ENCODE measurements at places on chromosomes 16 and 17. TPM values are rescaled to one million over a fixed set of nuclear protein-coding genes. Genes with fewer than 3 reads are reported as not detected.

DNA sequence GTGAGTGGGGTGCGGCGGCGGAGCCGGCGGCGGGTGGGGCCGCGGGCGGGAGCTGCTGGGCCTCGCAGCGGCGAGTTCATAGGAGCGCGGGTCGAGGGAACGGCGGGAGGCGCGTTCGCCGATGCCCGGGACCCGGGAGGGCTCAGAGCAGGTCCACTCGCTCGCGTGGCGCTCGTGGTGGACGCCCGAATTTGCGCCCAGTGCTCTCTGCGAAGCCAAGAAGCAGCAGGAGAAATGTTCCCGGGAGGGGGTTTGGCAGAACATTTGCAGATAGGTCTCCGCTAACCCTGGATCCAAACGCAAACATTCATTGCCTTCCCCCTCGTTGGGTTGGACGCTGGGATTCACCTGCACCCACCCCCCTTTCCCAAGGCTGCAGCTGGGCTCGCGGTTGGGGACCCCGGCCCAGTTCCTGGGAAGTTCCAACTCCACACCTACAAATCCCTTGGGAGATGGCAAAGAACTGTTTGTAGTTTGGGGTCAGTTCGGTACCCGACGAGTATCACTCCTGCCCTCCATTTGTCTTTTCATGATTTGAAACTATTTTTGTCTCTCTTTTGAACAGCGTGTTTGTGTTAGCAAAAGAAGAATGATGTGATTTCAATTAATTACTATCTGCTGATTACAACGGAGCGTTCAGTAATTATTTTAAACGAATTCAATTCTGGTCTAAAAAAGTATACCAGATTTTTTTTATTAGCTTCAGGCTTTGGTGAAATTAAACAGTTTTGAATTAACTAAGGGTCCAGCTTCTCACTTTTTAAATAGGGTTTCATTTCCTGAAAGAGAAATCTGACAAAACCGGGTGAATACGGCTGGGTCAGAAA lies 2.3 kb downstream of the NTN1 start:
- DNase-seq: no peak

GRCh38 chr17:33240362-33240761 lies 52.7 kb downstream of the ASIC2 start:
- no peak for DNase-seq

- DNase-seq: no peak
These were observed 46.6 kb upstream of the RPL38 start for GRCh38 chr17:74156878-74157277.

- no peak for DNase-seq
These were observed 123.6 kb downstream of the RBFOX1 start for GRCh38 chr16:7456211-7456610.

- DNase-seq: no peak
These were observed 612 bp downstream of the CISD3 start for GRCh38 chr17:38730526-38731379.

- DNase-seq: no peak
These were observed 47.8 kb downstream of the SLC7A5 start for GRCh38 chr16:87821376-87822107.

DNA sequence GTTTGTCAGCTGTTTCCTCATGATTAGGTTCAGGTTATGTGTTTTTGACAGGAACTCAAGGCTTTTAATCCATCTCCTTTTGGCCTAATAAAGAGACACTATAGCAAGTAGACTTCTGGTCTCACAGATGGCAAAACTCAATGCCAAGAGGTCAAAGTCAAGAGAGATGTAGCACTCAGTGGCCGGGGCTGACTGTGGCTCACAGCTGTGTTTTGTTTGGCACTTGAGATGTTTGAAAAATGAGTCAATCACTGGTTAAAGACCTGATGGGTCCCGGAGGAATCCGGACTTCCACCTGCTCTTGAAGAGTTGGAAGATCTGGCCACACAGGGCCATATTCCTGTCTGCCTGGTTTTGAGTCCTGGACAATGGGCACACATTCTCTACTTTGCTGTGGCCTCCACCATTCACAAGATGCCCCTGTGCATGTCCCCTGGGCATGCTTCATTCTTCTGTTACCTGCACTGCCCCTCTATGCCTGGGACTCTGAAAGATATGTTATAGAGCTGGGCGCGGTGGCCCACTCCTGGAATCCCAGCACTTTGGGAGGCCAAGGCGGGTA lies 210.3 kb downstream of the SNX29 start:
- DNase-seq: no peak

- DNase-seq: no peak
These were observed 31.9 kb upstream of the ACSF3 start for GRCh38 chr16:89061590-89062380.

DNA sequence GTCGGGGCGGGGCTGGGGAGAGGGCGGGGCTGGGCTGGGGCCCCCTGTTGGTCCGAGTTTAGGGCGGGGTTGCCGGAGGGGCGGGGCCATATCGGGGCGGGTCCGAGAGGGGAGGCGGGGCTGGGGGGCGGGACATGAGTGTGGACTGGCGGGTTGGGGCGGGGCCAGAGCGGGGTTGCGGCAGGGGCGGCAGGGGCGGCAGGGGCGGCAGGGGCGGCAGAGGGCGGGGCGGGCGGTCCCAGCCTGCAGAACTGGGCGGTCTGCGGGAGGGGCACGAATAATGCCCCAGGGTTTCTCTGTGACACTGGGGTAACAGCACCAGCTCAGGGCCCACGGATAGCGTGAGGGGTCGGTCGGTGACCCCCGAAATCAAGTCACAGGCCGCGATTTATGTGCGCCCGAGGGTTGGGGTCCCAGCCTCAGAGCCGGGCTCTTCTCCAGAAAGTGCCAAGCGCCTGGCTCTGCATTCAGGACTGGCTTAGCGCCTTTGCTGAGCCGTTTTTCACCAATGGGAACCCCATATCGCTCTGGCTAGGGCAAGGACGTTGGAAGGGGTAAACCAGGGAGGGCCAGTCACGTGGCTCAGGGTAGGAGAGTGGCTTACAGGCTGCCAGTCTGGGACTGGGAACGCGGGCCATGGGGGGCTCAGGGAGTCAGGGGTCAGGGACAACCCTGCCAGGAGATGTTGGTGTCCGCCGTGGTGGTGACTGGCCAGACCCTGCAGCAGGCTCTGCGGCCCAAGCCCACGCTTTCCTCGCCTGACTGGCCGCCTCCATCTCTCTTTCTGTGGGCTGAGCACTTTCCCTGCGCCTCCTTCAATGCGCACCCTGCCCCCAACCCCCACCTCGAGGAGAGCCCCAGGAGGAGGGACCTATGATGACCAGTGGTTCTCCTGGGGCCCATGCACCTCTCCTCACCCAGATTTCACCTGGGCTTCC lies 1.2 kb upstream of the METTL26 start:
- no peak for DNase-seq

GRCh38 chr16:2194852-2195321 lies 1.5 kb downstream of the CASKIN1 start:
- DNase-seq: peak; percentile 52

GRCh38 chr16:78813661-78814311 lies 714.3 kb downstream of the WWOX start:
- DNase-seq: no peak

DNA sequence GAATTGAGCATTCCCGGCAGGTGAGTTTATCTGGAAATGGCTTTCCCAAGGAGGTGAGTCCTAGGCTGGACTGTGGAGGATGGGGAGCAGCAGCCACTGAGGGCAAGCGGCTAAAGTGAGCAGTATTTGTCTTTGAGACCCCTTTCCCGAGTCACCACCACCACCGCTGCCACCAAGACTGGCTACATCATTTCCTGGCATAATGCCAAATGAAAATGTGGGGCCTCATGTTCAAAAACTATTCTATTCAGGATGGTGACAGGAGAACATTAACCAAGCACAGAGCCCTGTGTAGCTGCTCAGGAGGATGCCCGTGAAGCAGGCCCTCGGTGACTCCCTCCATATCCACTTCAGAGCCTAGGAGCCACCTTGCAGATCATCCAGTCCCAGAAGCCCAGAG lies 46.0 kb downstream of the NOG start:
- DNase-seq: no peak

GRCh38 chr17:9465210-9465921 lies 110.3 kb downstream of the STX8 start:
- DNase-seq: no peak

DNA sequence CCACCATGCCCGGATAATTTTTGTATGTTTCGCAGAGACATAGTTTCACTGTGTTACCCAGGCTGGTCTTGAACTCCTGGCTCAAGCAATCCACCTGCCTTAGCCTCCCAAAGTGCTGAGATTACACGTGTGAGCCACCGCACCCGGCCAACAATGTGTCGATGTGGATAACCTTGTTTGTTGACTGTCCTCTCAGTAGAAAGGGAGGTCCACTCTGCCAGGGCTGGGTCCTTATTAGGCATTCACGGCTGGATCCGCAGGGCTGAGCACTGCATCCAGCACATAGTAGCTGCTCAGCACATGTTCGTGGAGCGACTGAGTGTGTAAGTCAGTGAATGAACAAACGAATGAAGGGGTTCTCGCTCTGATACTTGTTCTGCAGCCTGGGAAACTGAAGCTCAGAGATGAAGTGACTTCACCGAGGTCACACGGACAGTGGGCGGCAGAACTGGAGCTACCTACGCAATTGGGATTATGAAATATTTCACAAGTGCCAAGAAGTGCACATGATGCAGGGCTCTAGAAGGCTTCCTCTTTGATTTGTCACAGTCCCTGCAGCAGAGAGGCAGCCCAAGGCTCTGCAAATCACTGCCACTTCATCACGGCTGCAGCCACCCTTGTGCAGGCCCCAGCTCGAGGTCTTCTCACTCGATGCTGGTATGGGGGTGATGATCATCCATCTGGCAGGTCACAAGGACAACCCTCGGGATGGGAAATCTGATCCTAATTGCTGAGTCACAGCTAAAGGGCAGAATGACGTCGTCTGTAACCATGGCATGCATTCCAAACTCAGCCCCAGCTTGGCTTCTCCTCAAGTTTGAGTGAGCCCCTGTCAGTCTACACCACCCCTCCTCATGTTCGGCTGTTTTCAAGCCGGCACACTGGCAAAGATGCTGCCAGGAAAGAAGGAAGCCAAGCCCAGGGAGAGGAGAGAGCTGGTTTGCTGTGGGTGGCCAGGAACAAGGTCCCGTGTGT lies 28.0 kb upstream of the SNN start:
- DNase-seq: no peak

GRCh38 chr17:16273499-16273898 lies 56.5 kb downstream of the PIGL start:
- DNase-seq: no peak

GRCh38 chr16:11232852-11233726 lies 22.9 kb downstream of the SOCS1 start:
- DNase-seq: peak; percentile 89

DNA sequence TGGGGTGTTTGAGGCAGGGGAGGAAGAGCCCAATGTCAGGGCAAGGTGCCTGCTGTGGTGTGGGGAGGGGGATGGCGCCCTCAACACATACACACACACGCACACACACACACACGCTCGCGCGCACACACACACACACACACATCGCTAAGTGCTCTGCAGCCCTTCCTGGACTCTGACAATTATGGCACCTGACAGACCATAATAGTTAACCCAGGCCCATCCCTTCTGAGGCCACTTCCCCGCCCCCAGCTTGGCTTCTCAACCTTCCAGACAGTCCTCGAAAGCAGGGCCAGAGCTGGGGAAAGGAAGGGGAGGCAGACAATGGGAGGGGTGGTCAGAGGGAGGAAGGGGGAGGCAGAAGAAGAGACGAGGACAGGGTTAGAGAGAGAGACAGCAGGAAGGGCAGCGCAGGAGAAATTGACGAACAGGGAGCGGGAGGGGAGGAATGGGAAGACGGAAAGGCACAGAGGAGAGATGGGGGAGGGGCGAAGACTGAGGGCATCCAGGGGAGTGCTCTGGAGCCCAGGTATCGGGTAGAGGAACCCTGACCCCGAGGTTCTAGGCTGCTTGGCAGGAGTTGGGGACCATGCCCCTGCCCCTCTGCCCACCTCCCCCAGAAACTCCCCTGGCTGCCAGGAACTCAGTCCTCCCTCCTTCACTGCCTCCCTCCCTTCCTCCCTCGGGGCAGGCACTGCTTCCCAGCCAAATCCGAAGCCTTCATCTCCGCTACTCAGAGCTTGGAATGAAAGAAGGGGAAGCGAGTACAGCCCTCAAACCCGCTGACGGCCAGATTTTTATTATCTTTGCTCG lies 4.0 kb downstream of the SRCIN1 start:
- no peak for DNase-seq

DNA sequence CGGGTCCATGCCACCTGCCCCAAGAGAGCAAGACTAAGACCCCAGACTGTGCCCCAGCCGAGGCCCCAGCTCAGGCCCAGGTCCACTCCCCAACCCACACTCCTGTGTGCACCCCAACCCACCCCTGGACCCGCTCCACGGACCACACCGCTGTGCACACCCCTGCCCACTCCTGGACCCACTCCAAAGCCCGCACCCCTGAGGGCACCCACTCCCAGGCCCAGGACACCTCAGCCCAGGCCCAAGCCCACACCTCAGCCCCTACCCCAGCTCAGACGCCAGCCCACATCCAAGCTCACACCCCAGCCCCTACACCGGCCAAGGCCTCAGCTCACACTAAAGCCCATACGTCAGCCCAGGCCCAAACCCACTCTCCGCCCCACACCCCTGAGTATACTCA lies 1.1 kb downstream of the SPEM3 start:
- DNase-seq: no peak

DNA sequence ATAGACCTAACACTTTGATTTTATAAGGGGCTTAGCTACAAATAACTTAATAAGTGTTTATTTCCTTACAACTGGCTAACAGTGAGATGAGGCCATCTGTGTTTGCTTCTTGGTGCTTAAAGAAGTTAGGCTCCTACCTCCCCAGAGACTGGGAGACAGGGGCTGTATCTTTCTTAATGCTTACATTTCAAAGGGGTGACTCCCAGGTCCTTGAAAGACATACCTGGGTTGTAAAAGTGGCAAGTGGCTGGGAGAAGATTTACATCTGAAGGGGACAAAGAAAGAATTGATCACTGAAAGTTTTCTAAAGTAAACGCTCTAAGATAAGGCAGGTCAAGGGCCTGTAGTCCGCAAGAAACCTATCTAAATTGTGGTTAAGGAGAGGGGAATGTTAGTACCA lies 196.8 kb downstream of the CNTNAP4 start:
- no peak for DNase-seq

DNA sequence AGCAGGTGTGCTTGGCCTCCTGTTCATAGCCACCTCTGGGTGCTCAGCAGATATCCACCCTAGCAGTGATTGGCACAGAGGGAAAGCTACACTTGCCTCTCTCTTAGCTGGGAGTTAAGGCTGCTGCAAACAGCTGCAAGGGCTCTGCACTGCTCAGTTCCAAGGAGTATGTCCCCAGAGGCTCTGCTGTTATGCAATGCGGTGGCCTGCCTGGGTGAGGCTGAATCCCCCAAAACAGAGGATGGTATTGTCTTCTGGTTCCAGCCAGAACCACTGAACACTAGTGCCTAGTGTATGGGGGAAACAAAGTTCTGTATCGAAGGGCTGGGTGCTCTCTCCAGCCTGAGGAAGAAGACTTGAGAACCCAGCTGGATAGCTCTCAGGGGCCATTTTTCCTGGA lies 16.8 kb downstream of the TMEM94 start:
- no peak for DNase-seq

- peak; percentile 71 for DNase-seq
These were observed 21.4 kb downstream of the QPRT start for GRCh38 chr16:29700253-29700987.

- peak; percentile 83 for DNase-seq
These were observed 23.1 kb downstream of the LAT start for GRCh38 chr16:29007730-29008593.

OTOP3 gene
- total RNA-seq: not detected

NETO2 gene
- total RNA-seq: 1.1 TPM

SLC7A6 gene
- total RNA-seq: 97.7 TPM

RRAD gene
- 0.99 TPM for total RNA-seq

KIF19 gene
- 0.08 TPM for total RNA-seq

ZNF624 gene
- 3.7 TPM for total RNA-seq

GNPTG gene
- 25.4 TPM for total RNA-seq

XPO6 gene
- total RNA-seq: 278 TPM

PRAC1 gene
- total RNA-seq: not detected
